Activated naive CD4-positive, alpha-beta T cell (primary cell): ENCODE measurements at places on chromosomes 1 and 21.

GRCh38 chr1:22271847-22272801 is 129.2 kb upstream of the WNT4 start:
- DNase-seq: no peak

GRCh38 chr1:95034506-95034905 is 38.2 kb downstream of the ALG14 start:
- no peak for DNase-seq

DNA sequence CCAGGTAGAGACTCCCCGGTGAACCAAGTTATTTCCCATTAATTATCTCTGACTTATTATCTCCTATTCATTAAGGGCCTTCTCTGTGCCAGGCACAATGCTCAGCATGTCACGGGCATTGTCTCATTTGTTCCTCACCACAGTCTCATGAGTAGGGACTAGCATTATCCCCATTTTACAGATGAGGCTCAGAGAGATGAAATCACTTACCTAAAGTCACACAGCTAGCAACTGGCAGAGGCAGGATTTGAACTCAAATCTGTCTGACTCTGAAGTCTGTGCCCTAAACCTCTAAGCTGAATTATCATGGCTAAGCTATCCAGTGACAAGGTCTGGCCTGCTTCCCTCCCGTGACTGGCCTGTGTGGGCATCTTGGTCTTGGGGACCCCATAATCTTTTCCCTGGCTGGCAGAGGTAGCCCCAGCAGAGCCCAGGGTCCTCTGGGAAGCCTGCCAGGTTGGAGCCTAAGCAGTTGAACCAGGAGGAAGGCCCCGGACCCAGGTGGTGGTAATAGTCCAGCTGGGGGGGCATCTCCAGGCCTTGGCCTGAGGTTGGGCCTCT is 4.5 kb downstream of the MAP7D1 start:
- DNase-seq: no peak

DNA sequence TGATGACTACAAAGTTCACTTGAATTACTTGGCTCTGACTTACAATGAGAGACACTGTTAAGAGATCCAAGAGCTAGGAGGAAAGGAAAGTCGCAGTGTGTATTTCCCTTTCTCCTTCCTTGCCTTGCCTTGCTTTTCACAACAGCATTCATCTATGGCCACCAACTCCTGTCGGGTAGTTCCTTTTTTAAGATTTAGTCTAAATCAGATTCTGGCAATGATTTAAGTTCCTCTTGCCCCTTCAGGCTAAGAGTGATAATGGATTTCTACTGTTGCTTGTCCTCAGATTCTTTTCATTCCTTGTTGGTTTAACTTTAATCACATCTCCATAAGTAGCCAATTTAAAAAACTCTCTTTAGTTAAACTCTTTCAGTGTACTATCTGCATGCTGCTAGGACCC is 91.9 kb downstream of the GTF2B start:
- DNase-seq: no peak

DNA sequence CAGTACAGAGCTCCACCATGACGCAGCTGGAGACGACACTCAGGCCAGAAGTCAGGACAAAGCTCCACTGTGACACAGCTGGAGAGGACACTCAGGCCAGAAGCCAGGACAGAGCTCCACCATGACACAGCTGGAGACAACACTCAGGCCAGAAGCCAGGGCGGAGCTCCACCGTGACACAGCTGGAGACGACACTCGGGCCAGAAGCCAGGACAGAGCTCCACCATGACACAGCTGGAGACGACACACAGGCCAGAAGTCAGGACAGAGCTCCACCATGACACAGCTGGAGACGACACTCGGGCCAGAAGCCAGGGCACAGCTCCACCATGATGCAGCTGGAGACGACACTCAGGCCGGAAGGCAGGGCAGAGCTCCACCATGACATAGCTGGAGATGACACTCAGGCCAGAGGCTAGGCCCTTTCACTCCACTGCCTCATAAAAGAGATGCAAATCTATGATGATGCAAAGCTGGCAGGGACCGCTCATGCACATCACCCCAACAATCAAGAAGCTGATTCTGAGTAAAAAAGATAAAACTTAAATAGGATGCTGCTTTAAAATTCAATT is 13.6 kb upstream of the OR2B11 start:
- no peak for DNase-seq

GRCh38 chr1:59560807-59561450 is 253.8 kb upstream of the HOOK1 start:
- no peak for DNase-seq

DNA sequence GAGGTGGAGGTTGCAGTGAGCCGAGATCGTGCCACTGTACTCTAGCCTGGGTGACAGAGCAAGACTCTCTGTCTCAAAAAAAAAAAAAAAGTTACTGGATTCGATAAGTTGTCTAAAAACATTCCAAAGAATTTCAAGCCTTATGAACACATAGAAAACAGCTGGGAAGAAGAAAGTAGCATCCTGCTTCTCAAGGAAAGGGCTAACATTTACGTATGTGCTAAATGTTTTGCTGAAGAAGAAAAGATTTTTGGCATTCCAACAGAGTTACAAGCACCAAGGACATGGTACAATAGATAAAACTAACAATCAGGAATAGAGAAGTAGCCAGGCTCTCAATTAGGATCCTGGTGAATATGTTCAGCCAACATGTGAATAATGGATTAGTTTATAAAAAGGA is 69.8 kb downstream of the HFM1 start:
- DNase-seq: no peak

GRCh38 chr1:103125219-103125618 is 16.9 kb upstream of the COL11A1 start:
- DNase-seq: no peak

GRCh38 chr1:37944086-37944763 is 2.6 kb downstream of the INPP5B start:
- no peak for DNase-seq
